ENCODE measurements at places on chromosomes 5 and 9. TPM values are rescaled to one million over a fixed set of nuclear protein-coding genes. Genes with fewer than 3 reads are reported as not detected.
A peak's percentile ranks its signal among the peaks of the same experiment; 100 is the strongest.

GRCh38 chr5:17666726-17667235, 32.5 kb downstream of the TAF11L14 start:
- no peak for DNase-seq

CYFIP2 gene
- 20.5 TPM for total RNA-seq

DNA sequence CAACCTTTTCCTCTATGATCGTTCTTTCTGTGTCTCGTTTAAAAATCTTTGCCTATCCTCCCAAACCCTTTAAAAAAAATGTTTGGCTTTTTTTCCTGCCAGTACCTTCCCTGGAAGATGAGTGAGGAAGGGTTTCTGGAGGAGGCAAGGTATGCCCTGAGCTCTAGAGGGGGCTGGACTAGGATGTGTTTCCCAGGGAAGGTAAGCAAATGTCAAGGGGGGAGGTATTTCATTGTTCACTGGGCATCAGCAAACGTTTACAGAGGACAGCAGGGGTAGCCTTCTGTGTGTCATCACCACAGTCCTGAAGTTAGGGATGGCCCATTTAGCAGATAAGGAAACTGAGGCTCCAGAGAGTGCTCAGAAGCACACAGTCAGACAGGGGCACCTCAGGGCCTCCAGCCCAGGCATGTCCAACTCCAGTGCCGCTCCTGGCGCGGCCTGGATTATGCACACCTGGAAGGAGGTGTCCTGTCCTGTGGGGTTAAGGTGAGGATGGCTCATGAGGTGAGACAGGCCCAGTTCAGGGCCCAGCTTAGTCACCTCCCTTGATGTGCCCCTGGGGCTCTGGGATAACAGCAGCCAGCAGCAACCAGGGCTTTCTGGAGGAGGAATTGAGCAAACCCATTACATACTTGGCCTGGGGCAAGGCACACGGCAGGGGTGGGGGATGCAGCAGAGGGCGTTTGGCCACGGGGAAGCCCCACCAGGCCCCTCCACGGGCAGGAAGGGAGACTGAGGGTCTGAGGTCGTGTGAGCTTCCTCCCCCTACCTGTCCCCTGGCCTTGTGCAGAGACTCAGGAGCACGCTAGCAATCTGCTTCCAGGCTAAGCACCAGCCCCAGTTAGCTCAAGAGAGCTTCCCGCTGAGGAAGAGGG, 100.3 kb upstream of the LMX1B start:
- DNase-seq, result peak; percentile 85

DNA sequence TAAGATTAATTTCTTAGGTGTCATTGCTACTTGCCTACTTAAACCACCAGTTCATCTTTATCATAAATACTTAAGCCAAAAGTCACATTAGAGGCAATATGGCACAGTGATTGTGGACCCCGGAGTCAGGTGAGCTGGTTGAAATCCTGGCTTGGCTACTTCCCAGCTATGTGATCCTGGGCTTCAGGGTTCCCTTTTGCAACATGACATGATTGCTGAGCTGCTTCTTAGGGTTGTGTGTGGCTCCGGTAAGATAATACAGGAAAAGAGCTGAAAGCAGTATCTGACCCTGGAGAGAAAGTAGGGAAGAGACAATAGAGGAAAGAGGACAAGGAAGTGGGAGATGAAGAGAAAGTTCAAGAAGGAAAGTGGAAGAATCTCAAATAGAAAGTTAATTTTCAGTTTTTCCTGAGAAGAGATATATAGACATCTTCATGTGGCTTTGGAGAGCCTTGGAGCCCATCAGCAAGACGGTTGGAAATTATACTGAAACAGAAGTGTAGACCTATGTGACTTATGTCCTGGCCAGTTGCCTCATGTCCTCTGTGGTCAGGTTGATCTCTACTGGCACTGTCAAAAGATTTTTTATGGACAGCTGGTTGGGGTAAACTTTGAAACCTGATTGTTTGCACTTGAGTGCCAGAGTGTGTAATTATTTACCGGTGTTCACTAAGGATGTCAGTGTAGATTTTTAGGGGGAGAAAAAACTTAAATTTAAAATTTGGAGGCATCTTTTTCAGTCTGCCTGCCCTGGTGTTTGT, 93.2 kb downstream of the GHR start:
- DNase-seq, result no peak

DNA sequence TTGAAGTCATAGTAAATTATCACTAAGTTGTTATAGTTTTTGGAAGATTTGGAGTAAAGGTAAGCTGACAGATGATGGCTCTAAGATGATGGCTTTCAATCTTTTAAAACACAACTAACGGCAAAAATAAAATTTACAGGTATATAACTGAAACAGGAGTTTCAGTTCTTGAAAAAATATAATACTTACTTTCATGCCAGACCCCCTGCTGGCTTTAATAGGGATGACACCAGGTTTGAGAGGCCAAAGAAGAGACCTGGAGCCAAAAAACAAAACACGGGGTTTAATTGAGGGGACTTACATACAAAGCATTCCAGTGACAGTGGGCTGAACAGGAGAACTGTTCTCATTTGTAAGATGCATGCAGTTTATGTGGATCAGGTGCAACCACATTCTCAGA, 301.7 kb upstream of the PCSK5 start:
- no peak for DNase-seq

- peak; percentile 43 for DNase-seq
These were observed 3.8 kb downstream of the SMARCA2 start for GRCh38 chr9:2018764-2019558.

F2RL2 gene
- 0.69 TPM for total RNA-seq

ANKDD1B gene
- total RNA-seq, result 0.03 TPM

GRCh38 chr9:135247227-135247930, 159.9 kb downstream of the OLFM1 start:
- no peak for DNase-seq

PRRT1B gene
- 1.5 TPM for total RNA-seq

CCL28 gene
- not detected for total RNA-seq

DNA sequence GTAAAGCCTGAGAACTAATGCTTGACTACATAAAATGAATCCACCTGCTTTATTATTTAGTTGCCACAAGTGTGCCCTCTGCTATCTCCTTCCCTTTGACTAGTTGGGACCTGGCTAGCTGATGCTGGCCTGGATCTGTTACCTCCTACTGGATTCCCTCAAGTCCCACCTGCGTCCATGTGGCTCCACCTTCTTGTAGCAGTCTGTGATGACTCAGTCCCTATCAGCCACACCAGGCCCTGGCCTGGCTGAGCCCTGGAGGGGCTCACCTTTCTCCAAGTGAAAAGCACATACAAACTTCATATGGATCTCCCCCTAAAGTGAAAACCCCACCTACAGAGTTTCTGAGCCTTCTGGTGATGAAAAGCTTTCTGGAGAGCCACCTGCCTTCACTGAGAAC, 611.4 kb downstream of the SEMA5A start:
- no peak for DNase-seq

DNA sequence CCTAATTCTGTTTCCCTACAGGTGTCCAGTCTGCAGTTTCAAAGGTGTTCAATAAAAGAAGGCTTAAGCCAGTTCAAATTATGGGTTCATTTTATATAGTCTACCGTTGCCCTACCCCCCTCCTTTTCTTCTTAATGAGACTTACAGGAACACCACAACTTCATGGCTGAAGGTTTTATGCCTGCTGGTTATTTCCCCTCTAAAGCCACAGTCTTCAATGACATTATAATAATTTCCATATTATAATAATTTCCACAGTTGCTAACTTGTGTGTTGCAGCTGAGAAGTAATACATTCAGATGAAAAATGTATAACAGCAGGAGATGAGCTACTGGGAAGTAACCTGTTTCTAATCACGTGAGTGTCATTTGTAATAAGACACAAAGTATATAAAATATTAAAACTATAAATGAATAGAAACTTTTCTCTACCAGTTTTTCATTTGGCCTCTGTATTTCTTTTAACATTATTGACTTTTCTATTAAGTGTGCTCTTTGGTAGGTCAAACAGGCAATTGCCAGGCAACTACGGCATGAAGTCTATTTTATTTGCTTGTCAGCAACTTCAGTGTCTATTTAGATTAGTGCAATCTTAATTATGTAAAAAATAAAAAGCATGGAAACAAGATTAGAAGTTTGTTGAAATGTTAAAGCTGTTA, 120.5 kb upstream of the HMHB1 start:
- DNase-seq, result no peak

AKNA gene
- 17.4 TPM for total RNA-seq

CFAP157 gene
- total RNA-seq, result not detected

- no peak for DNase-seq
These were observed 244.3 kb downstream of the DENND1A start for GRCh38 chr9:123685489-123686083.

DNA sequence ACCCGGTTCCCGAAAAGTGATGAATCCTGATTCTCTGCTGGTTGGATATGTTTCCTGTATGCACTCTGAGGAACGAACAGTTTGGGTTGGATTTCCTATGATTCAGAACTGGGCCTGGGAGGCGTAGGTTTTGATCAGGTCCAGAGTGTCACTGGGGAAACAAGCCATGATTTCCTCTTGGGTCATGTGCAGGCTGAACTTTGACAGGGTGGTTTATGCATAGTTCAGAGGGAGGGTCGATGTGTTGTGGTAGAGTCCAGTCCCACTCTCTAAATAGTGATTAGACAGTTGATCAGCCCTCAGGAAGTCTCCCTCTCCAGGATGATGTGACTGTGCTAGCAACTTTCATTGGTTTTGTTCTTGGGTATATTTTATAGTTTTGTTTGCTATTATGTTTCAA, 17.4 kb downstream of the ATG10 start:
- no peak for DNase-seq

GRCh38 chr9:123867034-123867433, 62.9 kb downstream of the DENND1A start:
- no peak for DNase-seq

DNA sequence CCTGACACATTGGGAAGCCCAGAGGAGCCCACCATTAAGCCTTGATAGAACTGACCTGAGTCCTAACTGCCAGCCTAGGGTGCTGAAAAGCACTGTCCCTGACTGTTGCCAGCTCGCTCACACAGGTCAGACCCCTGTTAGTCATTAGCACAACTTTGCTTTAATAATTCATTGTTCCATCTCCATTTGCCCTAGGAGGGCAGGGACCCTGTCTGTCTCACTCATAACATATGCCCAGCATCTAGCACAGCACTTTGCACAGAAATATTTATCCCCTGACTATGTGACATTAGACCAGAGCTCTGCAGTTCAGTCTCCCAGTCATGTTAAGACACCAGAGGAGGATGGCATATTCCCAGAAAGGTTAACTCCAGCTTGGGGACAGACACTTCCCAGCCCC, 61.8 kb upstream of the STXBP1 start:
- no peak for DNase-seq

ANKRD31 gene
- not detected for total RNA-seq

DNA sequence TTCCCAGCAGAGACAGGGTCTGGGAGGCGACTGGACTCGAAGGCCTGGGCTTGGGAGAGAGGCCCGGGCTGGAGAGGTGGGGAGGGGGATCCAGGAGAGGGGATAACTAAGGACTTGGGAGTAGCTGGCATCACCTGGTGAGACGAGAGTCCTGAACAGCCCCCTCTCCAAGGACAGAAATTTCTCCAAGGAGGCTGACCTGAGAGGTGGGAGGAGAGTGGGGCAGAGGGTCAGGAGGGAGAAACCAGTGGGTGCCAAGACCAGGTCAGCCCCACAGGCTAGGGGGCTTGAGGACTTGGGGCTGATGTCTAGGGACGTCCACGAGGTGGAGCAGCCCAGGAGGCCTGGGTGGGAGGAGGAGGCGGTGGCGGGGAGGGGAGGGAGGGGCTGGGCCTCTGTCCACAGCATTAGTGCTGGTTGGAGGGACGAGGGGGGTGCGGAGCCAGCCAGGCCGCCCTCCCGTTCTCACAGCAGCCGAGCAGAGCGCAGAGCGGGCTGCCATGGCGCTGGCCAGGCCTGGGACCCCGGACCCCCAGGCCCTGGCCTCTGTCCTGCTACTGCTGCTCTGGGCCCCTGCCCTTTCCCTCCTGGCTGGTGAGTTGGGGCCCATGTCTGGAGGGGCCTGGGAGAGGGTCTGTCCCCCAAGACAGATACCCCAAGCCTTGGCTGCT, at the start of gene CRB2:
Gene CRB2, plus strand, starts transcription at position 437 of the 671 bp plus-strand sequence. Its CDS starts 64 bp downstream, at position 501.
- peak; percentile 93 for DNase-seq

DNA sequence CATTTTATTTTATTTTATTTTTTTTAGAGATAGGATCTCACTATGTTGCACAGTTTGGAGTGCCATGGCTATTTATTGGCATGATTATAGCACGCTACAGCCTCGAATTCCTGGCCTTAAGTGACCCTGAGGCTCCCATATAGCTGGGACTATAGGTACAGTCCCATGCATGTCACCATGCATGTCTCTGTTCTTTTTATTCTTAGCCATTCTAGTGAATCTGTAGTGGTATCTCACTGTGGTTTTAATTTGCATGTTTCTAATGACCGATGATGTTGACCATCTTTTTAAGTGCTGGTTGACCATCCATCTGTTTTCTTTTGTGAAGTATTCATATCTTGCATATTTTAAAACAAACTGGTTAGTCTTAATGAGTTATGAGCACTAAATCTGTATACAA, 76.1 kb downstream of the SLC44A1 start:
- DNase-seq, result no peak

GARNL3 gene
- 6.7 TPM for total RNA-seq

DNA sequence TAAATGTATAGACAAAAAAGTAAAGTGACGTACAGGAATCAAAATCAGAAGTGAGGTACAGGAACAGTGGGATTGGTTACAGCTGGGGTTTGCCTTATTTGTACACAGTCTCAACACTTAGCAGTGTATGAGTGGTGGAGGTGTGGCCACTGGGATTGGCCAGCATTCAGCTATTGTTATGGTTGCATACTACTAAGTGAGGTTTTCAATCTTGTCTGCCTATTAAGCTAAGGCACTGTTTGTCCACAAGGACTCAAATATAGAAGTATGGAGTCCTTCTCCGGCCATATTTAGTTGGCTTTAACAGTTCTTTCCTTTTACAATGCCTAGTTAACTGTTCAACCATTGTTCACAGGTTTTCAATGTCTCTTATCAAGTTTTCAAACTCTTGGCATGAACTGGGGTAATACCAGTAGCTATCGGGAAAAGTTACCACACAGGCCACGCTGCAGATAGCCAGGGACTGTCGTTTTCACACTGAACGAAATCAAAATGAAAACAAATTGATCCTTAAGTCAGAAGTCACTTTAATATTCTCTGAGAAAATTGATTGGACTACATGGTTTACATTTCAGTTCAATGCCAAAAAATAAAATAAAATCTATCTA, 176.0 kb upstream of the FREM1 start:
- no peak for DNase-seq

GRCh38 chr5:10452768-10453331, 11.2 kb downstream of the ROPN1L start:
- peak; percentile 83 for DNase-seq

TXNDC8 gene
- not detected for total RNA-seq

DNA sequence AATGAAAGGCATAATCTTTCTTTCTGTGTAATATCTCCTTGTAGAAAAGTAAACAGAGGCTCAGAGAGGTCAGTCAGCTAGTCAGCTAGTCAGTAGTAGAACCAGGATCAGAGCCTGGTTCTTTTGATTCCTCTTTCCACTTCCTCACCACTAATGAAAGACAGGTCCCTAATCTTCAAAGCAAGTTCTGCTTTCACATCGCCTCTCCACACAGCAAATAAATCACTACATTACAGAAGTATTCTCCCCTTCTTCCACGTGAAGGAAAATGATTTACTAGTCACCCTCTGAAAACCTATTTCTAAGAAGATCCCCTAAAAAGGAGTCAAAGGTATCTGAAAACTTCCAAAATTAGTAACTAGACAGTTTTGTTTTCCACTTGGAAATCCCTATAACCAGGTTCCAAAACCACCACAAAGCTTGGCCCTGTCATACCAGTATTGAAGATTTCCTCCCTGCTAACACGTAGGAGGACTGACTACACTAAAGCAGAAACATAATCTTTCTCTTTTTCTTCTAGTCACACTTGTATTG, 140.5 kb upstream of the TARS1 start:
- no peak for DNase-seq

Measured in H7 (cell line).